ENCODE measurements at places on chromosomes 1 and 21.

DNA sequence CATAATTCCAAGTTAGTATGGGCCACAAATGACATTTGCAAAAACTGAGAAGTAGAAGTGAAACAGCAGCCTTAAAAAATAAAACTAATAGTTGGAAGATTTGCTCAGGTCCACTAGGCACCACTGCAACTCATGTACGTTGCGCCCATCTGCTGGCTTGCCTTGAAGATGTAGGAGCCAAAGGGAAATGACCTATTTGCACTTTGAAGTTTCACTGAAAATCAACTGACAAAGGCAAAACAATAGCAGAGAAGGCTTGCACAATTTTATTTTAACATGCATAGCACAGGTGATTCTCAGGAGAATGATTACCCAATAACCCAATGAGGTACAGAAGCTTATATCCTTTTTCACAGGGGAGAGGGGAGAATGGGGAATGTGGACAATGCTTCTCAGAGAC lies 170.1 kb upstream of the USP25 start:
- DNase-seq: no peak

GRCh38 chr1:21666576-21667320 lies 2.4 kb downstream of the RAP1GAP start:
- no peak for DNase-seq

DNA sequence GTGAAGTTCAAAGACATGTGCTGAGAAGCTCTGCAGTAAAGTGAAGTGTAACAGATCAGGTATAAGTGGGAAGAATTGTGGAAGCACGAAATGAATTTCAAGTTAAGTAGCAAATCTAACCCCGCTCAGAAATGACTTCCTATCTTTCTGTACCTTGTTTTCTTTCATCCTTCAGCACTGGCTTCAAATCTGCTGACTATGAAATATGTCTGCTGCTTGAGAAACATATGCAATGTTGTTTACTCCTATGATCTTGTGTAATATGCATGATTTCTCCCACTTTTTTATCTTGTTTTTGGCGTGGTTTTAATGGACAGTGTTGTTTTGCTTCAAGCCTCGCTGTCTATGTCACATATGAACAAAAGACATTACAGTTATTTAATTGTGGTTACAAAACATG lies 545.3 kb upstream of the NCAM2 start:
- no peak for DNase-seq

GRCh38 chr1:200869753-200870391 lies 2.9 kb upstream of the GPR25 start:
- DNase-seq: no peak

GRCh38 chr1:164772635-164773034 lies 213.7 kb downstream of the PBX1 start:
- no peak for DNase-seq
